Stimulated activated CD8-positive, alpha-beta memory T cell treated with anti-CD3 and anti-CD28 coated beads, Interleukin-4, amount 100 ng/mL, for 4 hours (primary cell): ENCODE measurements at places on chromosomes 7 and 10.

DNA sequence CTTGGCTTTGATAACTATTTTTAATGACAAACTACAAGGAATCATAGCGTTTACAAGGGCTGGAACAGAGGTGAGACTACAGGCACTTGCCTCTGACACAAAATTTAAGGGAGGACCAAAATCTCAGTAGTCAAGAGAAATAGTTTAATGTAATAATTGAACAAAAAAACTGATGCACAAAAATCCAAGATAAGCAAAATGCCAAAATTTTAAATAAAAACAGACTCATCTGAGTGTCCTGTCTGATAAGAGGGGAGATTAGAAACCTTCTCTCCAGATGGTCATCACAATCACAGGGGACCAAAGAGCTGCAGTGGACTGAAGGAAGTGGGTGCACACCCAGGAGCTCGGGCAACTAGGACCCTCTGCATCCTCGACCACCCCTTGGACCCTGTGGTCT lies 70.5 kb downstream of the PARD3 start:
- DNase-seq, result no peak

DNA sequence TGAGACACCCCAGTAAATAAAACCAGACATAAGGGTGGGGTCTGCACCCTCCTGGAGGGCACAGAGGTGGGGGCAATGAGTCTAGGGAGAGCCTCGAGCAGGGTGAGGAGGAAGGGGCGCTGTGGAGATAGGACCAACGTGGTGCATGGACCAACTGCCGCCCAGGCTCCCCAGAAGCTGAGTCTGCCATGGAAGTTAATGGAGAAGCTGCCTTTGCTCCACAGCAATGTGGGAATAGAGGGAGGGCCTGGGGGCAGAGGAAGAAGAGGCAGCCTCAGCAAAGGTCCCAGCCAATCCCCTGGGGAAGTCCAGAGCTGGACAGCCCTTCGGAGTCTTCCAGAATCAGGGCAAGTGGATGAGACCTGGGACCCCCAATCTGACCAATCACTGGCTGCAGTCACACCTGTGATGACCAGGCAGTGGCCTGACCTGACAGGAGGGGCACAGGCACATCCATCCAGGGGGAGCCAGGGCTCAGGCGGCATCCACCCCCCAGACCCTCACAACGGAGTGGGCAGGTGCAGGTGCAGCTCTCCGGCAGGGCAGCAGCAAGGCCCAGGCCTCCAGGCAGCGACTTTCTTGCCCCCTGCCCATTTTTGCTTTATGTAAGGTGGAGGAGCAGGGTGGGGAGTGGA lies 242.2 kb upstream of the PPP2R2D start:
- DNase-seq, result no peak

DNA sequence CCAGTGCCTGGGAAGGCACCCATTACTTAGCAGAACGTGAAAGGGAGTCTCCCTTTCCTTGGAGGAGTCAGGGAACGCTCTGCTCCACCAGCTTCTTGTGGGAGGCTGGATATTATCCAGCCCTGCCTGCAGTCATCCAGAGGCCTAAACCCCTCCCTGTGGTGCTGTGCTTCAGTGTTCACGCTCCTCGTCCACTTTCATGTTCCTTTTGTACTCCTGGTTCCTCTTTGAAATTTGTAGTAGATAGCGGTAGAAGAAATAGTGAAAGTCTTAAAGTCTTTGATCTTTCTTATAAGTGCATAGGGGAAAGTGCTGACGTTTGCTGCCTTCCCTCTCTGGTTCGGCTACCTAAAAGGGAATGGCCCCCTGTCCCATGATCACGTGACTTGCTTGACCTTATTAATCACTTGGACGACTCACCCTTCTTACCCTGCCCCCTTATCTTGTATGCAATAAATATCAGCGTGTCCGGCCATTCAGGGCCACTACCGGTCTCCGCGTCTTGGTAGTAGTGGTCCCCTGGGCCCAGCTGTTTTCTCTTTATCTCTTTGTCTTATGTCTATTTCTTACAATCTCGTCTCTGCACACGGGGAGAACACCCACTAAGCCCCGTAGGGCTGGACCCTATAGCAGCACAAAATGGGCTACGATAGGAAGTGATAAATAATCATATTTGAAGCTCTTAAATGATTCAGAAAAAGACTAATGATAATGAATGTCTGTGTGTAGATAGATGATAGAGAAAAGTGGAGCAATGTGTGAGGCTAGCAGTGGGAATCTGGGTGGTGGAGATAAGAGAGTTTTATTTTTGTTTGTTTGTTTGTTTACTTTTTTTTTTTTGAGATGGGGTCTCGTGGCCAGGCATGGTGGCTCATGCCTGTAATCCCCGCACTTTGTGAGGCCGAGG lies 5.8 kb upstream of the ESYT2 start:
- no peak for DNase-seq

DNA sequence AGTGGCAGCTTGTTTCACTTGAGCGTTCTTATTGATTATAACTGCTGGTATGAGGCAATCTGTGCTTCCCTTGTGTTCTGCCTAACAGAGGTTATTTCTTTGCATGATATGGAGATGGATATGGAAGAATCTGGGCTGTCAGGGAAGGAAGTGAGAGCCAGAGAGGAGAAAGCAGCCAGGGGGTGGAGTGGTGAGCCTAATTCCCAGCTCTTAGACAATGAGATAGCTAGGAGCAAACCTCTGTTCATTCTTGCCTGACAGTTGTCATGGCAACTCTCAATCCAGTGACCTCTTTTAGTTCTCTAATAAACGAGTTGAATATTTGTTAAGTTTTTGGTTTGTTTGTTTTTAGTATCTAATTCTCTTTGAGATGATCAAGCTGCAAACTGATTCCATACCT lies 214.3 kb downstream of the NRG3 start:
- DNase-seq, result no peak

DNA sequence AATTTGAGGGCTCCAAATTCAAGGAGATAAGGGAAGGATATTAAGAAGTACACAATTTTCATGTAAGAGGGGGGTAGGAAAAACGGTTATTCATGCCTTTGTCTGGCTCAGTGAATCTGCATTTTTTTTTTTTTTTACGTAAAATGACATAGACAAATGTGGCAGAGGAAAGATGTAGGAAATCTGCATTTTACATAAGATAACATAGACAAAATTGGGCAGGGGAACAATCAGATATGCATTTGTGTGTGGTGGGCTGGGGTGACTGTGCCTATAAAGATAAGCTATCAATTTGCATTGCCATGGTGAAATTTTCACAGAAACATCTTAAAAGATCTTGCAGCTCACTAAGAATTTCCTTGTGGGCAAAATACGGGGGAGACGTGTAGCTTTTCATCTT lies 92.7 kb upstream of the GPR141 start:
- no peak for DNase-seq

DNA sequence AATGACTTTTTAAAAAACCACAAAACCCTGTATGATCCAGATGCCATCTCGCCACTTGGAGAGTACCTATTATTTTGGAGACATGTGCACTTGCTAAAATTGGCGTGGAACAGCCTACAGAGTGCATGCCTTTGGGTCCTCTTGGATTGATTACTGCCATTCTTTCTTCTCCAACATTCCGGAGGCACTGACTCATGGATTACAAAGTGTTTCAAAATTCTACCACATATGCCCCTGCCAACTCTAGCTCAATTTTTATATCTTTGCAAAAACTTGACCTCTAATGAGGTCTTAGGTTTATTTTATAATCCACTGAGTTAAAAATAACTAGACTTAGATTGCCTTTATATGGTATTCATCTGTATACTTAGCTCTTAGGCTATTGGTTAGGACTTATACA lies 55.8 kb upstream of the KIF5B start:
- no peak for DNase-seq

GRCh38 chr10:8283986-8284385 lies 229.5 kb downstream of the GATA3 start:
- no peak for DNase-seq

DNA sequence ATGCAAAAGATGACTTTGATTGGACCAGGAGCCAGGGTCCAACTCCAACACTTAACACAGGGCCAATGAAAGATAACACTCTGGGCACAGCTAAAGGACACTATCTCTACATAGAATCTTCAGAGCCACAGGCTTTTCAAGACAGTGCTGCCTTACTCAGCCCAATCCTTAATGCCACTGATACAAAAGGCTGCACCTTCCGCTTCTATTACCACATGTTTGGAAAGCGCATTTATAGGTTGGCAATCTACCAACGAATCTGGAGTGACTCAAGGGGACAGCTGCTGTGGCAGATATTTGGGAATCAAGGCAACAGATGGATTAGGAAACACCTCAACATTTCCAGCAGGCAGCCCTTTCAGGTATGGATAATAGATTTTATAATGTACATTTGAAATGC lies 160.7 kb downstream of the MALRD1 start:
- DNase-seq, result no peak

DNA sequence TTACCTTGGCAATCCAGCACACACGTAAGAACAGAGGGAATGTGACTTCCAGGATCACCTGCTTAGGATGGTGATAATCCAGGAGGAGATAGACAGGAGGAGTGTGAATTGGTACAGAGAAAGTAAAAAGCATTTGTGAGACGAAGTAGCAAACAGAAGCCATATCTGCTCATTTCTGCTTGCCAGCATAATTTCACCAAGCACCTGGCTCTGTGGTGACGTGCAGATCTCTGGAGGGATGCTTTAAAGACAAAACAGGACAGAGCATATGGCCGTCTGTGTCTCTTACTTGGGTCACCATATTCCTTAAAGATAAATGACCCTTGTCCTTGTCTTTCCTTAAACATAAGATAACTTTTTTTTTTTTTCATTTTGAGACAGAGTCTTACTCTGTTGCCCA lies 90.2 kb upstream of the ARHGAP21 start:
- no peak for DNase-seq

DNA sequence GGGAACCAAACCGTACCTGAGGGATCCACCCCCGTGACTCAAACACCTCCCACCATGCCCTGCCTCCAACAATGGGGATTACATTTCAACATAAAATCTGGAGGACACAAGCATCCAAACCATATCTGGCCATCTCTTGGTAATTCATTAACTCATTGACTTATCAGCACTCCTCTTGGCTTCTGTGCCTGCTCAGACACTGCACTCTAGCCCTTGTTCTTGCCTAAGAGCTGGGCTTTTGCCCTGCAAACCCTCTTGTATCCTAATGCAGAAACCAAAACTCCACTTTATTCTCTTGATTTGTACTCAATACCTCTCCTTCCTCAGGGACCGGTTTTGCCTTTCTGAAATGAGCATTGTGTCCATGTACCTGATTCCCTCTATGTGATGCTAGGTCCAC lies 330.2 kb upstream of the FZD8 start:
- no peak for DNase-seq

GRCh38 chr7:27973625-27974024 lies 207.0 kb downstream of the JAZF1 start:
- DNase-seq, result no peak

GRCh38 chr7:78280276-78280675 lies 481.7 kb downstream of the PHTF2 start:
- DNase-seq, result no peak

GRCh38 chr7:148746135-148746534 lies 47.4 kb downstream of the CUL1 start:
- no peak for DNase-seq

DNA sequence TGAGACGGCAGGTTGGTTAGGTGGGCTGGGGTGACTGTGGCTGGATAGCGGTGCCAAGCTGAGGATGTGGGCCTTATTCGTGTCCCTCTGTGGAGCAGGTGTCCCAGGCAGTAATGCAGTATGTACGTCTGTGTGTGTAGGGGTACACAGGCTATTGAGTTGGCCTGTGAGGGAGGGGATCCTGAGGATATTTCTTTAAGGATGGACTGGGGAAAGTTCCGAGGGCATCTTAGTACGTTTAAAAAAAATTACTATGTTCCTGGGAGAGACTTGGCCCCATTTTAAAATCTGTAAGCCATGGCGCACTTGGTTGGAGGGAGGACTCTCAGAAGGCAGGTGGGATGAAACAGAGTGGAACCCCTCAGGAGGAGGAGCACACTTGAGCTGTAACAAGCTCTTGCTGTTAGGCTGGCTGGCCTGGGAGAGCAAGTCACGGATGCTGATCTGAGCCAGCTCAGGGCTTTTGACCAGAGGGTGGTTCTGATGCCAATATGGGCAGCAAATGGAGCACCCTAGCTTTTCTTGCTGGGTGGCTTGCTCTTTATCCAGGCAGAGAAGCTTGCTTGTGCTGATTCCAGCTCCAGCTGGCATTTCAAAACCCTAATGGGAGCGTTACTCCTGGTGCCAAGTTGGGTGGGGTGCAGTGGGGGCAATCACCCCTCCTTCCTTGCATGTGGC lies 765 bp downstream of the WBP1L start:
- no peak for DNase-seq

GRCh38 chr7:110921595-110922151 lies 169.3 kb upstream of the LRRN3 start:
- no peak for DNase-seq

DNA sequence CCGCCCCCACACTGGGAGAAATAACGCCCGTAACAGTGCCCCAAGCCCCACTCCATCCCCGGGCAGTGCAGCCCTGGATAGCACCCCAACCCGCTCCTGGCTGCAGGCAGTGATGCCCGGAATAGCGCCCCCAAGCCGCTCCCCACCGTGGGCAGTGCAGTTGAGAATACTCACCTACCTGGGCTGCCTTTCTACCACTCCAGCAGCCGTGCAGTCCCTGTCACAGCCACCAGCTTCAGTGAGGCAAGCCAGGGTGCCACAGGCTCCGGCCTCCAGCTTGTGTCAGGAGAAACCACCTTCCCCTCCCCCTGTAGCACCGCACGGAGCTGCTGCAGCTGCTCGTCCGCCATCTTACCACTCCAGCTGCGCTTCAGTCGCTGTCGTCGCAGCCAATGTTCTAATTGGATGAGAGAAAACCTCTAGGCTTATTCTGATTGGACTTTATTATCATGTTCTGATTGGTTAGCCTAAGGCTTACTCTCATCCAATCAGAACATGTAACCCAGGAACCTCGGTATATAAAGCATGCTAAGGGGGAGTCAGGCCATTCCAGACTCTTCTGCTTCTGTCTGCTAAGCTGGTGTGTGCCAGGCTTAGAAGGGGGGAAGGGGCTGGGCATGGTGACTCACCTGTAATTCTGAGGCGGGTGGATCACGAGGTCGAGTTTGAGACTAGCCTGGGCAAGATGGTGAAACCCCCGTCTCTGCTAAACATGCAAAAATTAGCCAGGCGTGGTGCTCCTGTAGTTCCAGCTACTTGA lies 53.2 kb upstream of the ZNF33B start:
- no peak for DNase-seq

DNA sequence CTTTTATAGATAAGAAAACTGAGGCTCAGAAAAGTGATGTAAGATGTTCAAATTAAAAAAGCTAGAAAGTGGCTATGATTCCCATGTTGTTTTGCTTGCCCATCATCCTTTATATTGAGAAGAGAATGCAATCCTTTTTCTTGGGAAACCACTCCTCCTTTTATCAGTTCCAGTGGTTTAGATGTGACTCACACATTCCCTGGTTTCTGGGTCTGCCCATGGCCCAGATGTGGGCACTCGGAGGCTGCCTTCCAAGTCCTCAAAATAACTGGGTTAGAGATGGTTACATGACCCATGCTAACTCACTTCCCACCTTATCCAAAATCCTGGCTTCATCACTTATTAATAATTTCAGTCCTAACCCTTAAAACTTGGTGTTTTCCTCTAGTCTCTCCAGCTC lies 550.0 kb downstream of the MDFIC start:
- DNase-seq, result no peak
